ENCODE measurements at places on chromosomes 3 and 15. TPM values are rescaled to one million over a fixed set of nuclear protein-coding genes. Genes with fewer than 3 reads are reported as not detected.

The CPEB1 gene
- 2.0 TPM for total RNA-seq

The MUC20 gene
- total RNA-seq, result 2.0 TPM

The QRICH1 gene
- 148 TPM for total RNA-seq

The FOXB1 gene
- not detected for total RNA-seq

The LNP1 gene
- 11.0 TPM for total RNA-seq
